ENCODE measurements at places on chromosomes 7 and 10.
A peak's percentile ranks its signal among the peaks of the same experiment; 100 is the strongest.

DNA sequence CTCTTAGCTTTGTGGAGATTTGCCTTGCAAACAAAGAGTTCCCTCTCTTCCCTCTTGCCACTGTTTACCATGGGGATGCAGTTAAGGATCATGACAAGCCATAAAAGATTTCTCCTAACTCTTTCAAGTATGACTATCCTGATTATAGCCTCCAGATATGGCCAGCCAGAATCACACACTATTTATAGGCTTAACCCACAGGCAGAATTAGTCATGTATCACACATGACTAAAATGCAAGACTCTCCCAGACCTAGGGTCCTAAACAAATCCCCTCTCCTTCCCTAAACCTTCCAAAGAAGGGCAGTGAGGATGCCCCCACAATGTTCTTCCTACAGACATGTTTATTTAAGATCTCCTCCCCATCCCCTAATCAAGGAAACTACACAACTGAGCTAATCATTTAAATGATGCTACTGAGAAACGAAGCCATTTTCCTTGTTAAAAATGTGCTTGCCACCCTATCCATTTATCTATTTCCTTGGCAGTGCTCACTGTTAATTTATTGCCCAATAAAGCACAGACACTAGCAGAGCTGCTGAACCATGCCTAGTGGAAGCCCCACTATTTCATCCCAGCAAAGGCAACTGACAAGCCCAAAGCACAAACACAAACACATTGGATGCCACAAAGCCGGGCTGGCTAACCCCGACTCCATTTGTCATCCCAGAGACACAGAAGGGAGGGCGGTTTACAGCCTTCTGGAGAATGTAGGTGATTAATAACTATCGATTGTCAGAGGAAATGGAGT is 363.4 kb downstream of the KCNMA1 start:
- no peak for DNase-seq

- no peak for DNase-seq
These were observed 10.9 kb downstream of the CALML5 start for GRCh38 chr10:5488272-5489161.

DNA sequence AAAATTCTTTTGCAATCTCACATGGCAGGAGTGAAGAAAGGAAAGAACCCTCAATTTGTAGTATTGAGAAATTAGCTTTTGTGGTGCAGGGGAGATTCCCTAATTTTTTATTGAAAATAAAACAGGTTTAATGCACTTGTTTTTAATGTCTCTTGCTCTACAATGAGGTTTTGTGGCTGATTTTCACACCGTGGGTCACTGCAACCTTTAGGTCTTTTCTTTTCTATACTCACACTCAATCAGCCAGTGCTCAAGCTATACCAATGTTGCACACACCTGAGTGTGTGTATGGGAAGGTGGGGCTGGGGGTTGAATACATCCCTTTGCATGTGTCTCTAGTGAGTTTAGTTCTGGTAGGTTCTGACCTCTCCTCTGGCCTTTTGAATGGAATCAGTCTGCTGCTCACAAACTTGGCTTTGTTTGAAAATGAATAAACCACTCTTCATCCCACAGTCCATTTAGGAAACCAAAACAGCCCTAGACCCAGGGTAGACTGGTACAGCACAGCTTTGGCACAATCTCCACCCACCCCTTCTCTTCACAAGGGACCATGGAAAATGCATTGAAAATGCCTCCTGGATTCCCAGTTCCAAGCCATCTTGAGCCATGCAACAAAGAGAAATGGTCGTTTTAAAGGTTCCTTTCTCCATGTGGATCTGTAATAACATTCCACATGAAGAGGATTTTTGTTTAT is 411.5 kb downstream of the SFMBT2 start:
- DNase-seq = no peak

GRCh38 chr7:23472956-23473843 is 2.9 kb upstream of the IGF2BP3 start:
- DNase-seq = no peak

- DNase-seq = peak; percentile 1
These were observed 5.8 kb downstream of the ELFN1 start for GRCh38 chr7:1675673-1676549.

GRCh38 chr10:80540618-80540980 is 2.9 kb downstream of the SH2D4B start:
- no peak for DNase-seq

DNA sequence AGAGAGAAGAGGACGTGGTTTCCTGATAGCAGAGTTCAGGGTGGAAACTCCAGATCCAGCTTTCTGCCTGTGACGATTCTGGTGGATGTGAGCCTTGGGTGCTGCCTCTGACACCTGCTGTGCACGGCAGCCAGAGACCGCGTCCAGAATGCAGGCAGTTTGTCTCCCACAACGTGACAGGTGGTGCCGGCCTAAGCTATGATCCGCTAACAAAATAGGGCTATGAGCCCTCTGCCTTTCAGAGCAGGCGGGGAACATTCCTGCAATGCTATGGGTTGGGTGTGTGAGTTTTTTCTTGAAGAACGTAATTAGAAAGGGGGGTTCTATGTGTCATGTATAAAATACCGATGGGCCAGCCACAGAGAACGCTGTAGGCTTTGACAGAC is 297.3 kb upstream of the PRKCQ start:
- DNase-seq = no peak

DNA sequence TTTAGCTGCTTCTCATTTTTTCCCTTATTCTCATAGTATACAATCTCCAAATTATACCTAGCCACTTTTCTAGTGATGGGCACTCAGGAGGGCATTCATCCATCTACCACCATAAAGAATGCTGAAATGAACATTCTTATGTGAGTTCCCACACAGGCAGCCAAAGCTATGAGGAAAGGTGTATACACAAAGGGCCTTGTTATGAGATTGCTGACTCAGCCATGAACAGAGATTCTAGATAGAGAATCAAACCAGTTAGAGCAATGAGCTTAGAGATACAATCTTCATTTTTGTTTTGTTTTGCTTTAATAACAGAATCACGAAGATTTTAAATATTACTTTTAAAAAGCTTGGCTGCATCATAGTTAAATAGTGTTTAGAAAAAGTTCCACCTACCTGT is 54.8 kb upstream of the TNKS2 start:
- DNase-seq = no peak

DNA sequence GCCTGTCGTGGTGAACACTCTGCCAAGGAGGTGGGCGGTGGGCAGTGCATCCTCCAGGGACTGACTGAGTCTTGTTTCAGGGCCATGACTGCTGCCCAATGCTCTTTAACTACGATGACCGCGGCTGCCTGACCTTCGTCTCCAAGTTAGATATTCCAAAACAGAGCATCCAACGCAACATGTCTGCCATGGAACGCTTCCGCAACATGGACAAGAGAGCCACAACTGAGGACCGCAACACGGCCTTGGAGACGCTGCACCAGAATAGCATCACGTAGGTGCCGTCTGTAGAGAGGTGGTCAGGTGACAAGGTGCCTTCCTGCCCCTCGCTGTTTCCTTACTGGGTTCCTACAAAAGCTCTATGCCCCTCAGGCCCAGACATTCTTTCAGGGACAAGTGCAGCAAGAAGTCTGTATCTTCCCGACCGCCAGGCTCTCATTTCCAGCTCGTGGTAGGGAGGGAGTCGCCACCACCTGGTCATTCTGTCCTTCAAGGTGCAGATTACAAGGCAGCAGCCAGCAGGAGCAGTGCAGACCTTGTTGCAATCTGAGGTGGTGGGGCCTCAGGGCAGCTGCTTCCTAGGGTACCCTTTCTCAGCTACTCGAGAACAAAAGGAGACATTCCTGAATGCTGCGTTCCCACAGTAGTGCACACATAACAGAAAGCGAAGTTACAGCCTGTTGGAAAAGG is 14.9 kb upstream of the ARPC1B start:
- no peak for DNase-seq

DNA sequence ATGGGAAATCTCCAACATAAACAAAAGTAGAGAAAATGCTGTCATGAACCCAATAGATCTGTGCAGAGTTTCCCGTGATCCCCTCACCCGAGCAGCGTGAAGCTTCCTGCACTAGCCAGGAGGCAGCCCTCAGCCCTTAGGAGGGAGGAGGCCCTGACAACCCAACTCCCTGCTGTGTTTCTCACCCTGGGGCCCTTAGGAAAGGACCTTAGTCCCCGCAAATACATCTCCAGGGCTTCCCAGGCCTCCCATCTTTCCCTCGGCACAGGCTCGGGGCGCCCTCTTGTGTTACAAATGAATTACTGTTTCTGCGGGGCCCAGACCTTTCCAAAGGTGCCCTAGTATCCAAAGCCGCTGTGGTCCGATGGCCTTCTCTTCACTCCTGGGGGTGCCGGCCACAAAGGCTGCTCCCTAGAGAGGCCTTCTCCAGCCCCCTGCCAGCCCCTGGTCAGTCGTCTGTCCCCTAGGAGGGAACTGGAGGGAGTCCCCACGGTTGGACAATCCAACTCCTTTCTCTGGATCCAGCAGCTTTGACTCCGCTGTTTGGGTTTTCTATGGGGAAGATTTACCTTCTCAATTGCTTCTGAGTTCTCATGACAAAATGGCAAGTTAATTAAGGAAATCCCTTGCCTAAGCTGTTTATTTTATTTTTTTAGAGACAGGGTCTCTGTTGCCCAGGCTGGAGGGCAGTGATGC is 49.9 kb upstream of the SH2B2 start:
- DNase-seq = no peak

DNA sequence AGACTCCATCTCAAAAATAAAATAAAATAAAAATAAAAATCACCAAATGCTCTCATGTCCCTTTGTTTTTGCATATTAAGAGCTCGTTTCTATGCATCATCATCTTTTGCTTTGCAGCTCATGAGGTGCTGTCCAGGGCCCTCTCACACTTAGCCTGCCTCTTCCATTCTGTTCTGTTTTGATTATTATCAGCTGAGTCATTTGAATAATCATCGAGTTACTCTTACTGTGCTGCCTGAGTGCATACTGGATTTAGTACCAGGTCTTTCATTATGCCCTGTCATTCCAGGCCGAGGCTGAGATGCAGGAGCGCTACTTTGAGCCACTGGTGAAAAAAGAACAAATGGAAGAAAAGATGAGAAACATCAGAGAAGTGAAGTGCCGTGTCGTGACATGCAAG is 33.0 kb downstream of the UCMA start:
- DNase-seq = no peak

- no peak for DNase-seq
These were observed 124.8 kb downstream of the KIAA1217 start for GRCh38 chr10:24333736-24334135.

DNA sequence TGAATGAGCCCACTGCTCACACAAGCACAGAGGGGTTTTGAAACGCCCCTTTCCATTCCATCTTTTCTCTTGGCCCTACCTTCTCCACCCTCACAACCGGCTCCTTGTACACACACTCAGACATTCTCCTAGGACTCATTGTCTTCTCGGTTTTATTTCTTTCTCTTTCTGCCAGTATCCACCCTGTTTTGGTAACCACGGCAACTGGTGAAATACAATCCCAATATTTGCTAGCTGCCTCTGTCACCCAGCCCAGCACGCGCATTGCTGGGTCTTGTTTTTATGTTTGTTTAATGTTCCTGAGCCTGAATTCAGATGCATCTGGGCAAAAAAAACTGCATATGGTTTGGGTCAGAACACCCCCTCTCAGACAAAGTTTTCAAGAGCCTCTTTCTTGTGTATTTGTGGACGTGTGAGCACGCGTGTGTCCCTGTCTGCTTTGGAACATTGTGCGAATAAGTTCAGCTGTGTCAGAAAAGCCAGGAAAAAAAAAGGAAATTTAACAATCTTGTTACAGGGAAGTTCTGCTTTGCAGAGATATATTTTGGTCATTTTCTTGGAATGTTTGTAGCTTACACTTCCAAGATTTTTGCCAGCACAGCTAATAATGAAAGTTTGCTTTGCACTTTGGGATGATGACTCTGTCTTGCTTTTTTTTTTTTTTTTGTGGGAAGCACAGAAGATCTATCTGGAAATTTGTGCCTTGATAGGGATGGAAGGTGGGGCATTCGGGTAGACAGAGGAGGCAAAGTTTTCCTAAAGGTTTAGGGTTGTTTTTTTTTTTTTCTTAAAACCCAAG is 225.9 kb downstream of the TRIL start:
- no peak for DNase-seq
